ENCODE measurements at places on chromosomes 1 and 21. TPM values are rescaled to one million over a fixed set of nuclear protein-coding genes. Genes with fewer than 3 reads are reported as not detected.

DNA sequence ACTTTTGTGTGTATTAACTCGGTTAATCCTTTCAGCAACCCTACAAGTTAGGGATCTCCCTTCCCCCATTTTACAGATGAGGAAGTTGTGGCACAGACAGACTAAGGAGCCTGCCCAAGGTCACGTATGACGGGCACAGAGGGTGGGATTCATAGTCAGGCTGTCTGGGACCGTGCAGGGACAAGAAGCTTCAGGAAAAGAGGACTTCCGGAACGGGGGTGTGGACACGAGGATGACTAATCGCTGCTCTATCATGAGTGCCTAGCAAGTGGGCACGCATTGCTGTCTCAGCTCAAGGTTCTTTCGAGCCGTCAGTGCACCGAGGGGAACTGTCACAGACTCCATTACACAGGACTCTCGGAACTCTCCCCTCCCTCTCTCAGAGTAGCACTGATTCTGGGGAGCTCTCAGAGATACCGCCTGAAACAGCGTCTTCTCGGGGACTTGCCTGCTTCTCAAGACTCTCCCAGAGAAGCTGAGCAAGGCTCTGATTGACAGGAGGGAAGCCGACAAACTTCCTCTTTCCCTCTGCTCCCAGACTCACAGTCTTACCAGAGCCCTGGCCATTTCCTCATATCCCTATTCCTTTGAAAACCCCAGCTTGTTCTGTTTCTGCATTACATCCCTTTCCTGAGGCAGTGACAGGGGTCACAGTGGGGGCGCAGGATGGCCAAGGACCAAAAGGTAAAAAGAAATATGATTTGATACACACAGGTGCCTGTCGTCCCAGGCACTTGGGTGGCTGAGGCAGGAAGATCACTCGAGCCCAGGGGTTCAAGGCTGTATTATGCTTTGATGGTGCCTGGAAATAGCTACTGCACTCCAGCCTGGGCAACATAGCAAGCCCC is 14.4 kb downstream of the FHAD1 start:
- ATAC-seq = peak; percentile 92

DNA sequence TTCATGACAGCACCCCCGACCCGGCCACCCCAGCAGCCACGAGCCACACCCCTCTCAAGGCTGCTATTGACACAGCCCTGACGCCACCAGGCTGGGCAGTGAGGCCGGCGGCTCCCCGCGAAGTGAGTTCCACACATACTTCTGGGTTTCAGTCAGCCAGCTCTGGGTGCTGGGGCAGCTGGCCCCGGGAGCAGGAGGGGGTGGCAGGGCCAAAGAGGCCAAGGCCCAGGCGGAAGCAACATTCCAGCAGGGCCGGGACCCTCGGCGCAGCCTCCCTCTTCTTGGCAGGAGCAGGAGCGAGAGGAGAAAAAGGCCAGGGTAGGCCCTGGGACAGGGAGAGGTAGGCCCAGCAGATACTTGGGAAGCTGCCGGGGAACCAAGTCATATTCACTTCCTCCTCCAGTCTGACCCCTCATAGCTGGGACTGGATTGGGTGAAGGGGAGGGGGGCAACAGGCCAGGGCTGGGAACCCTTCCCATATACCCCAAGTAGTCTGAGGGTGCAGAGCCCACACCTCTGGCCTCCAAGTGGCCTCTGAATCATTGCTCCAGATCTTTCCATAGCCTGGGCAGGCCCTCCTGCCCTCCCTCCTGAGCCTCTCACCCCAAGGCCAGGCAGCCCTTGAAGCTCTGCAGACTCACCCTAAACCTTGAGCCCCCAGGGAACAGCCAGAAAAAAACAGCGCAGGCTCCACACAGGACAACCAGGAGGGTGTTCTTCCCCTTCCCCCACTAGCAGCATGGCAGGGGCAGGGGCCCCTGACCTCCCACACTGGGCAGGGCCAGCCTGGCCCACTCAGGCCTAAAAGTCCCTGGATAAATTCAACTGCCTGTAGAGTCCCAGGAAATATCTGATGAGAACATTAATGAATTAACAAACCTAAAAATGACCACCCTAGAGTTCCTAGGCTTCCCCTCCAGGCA is 5.7 kb downstream of the HSPG2 start:
- no peak for ATAC-seq

- ATAC-seq = peak; percentile 57
These were observed 92.9 kb downstream of the KCNN3 start for GRCh38 chr1:154777154-154777553.

DNA sequence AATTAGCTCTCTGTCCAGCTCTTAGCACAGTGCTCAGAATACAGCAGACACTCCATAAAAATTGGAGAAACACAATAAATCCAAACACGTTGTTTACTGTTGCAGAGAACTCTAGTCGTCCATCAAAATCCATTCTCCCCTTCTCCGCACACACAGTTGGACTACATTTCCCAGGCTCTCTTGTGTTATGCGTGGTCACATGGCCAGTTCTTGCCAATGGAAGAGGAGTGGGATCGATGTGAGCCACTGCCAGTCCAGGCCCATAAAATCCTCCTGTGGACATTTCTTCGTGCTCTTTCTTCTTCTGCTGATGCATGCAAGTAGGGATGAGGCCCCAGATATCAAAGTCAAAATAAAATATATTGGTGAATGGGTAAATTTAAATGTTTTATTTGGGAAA is 114.3 kb upstream of the FMN2 start:
- no peak for ATAC-seq

DNA sequence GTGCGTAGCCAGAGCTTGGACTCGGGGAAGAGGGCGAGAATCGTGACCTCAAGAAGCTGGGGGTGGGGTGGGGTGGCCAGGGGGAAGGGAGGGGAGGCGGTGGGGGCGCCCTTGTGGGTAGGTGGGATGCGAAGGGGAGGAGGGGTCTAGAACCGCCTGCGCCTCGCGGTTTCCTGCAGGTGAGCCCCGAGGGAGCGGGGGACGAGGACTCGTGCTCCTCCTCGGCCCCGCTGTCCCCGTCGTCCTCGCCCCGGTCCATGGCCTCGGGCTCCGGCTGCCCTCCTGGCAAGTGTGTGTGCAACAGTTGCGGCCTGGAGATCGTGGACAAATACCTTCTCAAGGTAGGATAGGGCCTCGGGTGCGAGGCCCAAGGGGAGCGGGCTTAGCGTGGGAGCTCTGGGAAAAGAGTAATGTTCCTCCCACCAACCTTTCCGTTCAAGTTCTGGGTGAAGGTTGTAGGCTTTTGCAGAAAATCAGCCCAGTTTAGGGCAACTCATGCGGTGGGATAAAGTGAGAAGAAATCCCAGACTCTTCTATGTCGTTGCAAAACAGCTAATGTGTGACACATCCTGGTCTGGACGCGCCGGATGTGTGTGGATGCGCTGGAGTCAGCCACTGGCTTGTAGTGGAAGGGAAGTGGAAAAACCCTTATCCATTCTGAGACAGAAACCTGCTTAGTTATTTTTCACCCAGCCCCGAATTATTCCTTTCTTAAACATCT is 2.9 kb downstream of the LHX8 start:
- no peak for ATAC-seq

DNA sequence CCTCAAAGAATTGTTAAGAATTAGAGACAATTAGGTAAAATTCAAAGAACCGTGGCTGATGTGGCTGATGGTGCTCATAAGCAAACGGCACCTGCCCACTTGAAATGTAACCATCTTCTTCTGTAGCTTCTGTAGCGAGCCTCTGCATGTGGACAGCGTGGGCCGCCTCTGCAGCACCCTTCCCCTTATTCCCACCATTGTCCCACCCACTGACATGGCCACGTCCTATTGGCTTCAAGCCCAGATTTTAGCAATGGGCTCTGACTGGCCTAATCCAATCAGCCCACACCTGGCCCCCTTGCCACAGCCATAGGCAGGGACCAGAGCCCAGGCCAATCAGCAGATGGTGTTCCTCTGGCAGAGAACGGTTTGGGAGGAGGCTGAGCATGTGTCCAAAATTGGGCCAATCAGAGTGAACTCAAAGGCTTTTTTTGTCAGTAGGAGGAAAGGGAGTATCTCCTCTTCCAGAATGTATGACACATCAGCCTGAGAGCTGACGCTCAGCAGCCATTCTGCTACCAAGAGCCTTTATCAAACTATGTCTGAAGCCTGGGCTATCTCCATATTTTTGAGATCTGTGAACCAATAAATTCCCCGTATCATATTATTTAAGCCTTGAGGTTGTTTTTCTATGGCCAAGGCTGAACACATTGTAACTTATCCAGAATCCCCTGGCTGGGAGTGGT is 518.5 kb downstream of the SMYD3 start:
- no peak for ATAC-seq

DNA sequence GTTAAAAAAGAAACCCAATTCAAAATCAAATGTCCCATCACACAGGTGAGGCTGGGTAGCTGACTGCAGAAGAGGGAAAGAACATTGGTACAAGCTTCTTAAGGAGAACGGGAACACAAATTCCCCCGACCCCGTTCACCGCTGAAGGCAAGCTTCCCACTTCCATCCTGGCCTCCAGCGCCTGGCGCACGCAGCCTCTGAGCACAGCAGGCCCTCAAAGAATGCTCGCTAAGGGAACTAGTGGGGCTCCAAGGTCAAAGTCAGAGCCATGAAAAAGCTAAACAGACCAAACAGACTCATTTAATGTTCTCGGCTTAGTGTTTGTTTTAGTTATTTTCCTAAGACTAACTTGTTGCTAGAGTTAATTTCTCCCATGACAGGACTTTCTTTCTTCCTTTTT is 63.7 kb downstream of the SIM2 start:
- ATAC-seq = no peak

- ATAC-seq = no peak
These were observed 32.3 kb downstream of the LRRC8B start for GRCh38 chr1:89556726-89557444.

GRCh38 chr1:107183011-107183410 is 42.2 kb downstream of the NTNG1 start:
- no peak for ATAC-seq

DNA sequence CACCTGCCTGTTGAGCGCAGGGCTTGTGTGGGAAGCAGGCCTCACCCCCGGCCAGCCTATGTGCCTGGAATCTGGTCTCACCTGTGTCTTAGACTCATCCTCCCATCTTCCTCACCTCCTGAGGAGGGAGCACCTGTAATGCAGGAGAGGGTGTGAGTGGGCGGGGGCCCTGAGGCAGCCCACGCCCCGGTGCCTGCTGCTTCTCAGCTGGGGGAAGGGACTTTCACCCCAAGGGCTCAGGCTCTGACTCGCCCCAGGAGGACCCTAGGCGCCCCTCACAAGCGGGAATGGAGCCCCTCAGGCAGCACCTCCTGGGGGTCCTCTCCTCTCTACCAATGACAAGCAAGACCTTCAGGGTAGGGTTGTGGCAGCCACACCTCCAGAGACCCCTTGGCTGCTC is 6.7 kb upstream of the ZNF670 start:
- no peak for ATAC-seq

GRCh38 chr1:159917533-159918351 is 7.6 kb downstream of the TAGLN2 start:
- ATAC-seq = no peak

GRCh38 chr1:160810486-160810885 is 14.5 kb downstream of the LY9 start:
- no peak for ATAC-seq

DNA sequence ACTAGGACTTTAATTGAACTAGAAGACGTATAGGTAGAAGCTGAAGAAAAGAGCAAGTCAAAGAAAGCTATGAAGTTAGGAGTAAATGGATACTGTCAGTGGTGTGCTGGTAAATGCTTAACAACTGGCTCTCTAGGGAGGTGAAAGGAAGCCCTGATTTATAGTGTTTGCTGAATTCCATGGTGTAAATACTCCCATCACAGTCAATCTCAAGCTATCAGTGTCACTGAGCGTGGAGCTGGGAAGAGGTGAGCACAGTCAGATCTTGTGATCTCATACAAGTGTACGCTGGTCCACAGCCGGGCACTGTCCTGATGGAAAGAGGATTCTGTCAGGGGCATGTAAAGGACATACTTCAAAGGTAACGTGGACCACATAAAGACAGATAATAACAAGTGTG is 28.3 kb downstream of the ELAPOR1 start:
- no peak for ATAC-seq

FAM72C gene
- total RNA-seq = 11.8 TPM

SPOCD1 gene
- 1.8 TPM for total RNA-seq

PRRX1 gene
- total RNA-seq = not detected

MROH7 gene
- total RNA-seq = 0.09 TPM

ANGPTL3 gene
- total RNA-seq = not detected

FTCD gene
- not detected for total RNA-seq

SIPA1L2 gene
- 19.1 TPM for total RNA-seq
